ENCODE measurements at places on chromosomes 13 and 19. TPM values are rescaled to one million over a fixed set of nuclear protein-coding genes. Genes with fewer than 3 reads are reported as not detected.

Gene NCCRP1
- total RNA-seq, result 22.7 TPM

DNA sequence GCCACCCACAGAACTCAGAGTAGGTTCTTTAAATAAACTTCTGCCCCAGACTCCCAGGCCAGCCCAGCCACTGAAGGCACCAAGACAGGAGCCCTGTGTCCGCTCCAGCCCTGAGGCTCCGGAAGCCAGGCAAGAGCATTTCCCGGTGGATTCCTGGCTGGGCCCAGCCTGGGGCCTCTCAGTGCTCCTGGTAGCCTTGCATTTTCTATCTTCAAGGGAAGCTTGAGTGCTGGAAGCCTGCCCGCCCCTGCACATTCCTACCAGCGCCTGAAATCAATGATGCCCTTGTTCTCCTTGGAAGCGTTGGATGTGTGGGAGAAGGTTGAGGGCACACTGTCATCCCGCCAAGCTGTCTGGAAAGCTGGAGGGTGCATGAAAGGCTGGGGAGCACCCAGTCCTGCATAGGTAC, 70.3 kb downstream of the ALOX5AP start:
- no peaks in the 10 kb centered on the region for H3K4me1 ChIP-seq
- H3K27ac ChIP-seq, result no peak overlapping the region
- H3K27me3 ChIP-seq, result no peaks in the 10 kb centered on the region
- no peaks in the 10 kb centered on the region for H3K36me3 ChIP-seq
- H3K4me3 ChIP-seq, result no peak overlapping the region

GRCh38 chr13:33554919-33555791, 262.8 kb upstream of the RFC3 start:
- DNase-seq, result no peak
- H3K4me1 ChIP-seq, result no peaks in the 10 kb centered on the region
- H3K27me3 ChIP-seq, result no peaks in the 10 kb centered on the region

- no peak overlapping the region for H3K27ac ChIP-seq
- H3K36me3 ChIP-seq, result no peaks in the 10 kb centered on the region
- H3K27me3 ChIP-seq, result peaks cover 100% of the 10 kb centered on the region
Observed at GRCh38 chr13:111418101-111418500, 97.7 kb downstream of the TEX29 start.

- H3K27me3 ChIP-seq, result no peaks in the 10 kb centered on the region
- no peaks in the 10 kb centered on the region for H3K36me3 ChIP-seq
- no peak overlapping the region for H3K27ac ChIP-seq
- H3K4me3 ChIP-seq, result no peak overlapping the region
- DNase-seq, result no peak
- H3K4me1 ChIP-seq, result peaks cover 52% of the 10 kb centered on the region
Observed at GRCh38 chr19:15212711-15213110, 11.9 kb upstream of the NOTCH3 start.

- no peaks in the 10 kb centered on the region for H3K4me1 ChIP-seq
- DNase-seq, result peak; percentile 55
- H3K27ac ChIP-seq, result no peak overlapping the region
- no peaks in the 10 kb centered on the region for H3K27me3 ChIP-seq
Observed at GRCh38 chr13:60351326-60351725, 45.7 kb upstream of the TDRD3 start.

DNA sequence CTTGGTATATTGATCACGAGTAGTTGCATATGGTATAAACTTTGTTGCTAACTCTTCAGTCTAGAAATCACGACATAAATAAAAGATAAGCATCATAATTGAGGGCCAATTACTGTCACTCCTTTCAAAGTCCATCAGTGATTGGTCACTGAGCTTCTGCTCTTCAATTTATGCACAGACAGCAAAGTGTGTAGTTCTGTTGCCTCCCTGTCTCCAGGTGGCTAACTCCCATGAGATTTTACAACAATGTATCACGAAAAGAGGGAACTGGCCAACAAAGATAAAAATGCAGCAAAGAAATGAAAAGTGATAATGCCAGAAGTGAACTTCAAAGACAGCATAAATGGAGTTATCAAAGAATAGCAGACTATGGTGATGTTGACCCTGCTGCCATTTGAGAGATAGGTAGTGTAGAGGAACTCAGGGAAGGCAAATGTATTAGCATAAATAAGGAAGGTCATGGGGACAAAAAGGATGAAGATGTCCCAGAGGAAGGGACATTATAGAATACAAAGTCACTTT, 12.7 kb upstream of the TNFSF14 start:
- no peak for DNase-seq
- H3K4me1 ChIP-seq, result peaks cover 39% of the 10 kb centered on the region
- no peak overlapping the region for H3K27ac ChIP-seq
- no peaks in the 10 kb centered on the region for H3K27me3 ChIP-seq
- no peak overlapping the region for H3K4me3 ChIP-seq
- H3K36me3 ChIP-seq, result no peaks in the 10 kb centered on the region

DNA sequence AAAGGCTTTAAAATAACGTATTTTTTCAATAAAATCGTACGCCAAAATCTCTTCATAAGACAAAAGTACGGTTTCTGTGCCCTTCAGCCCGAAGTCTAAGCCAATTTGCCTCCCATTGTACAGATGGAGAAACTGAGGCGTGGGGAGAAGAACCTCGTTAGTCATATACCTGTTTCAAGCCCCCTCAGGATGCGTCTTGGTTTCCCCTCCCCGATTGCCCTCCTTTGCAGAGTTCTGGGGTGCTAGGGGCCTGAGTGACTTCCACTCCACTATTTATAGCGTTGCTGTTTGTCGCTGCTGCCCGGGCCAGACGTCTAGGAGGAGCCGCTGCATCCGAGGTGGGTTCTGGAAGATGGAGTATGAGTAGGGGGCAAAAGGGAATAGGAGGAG, 2.3 kb upstream of the LTBP4 start:
- DNase-seq, result no peak
- peaks cover 35% of the 10 kb centered on the region for H3K4me1 ChIP-seq
- no peak overlapping the region for H3K27ac ChIP-seq
- peaks cover 35% of the 10 kb centered on the region for H3K27me3 ChIP-seq
- H3K36me3 ChIP-seq, result no peaks in the 10 kb centered on the region

GRCh38 chr19:42276821-42277220, 7.8 kb downstream of the CIC start:
- no peak overlapping the region for H3K4me3 ChIP-seq
- H3K36me3 ChIP-seq, result no peaks in the 10 kb centered on the region
- DNase-seq, result no peak
- no peak overlapping the region for H3K27ac ChIP-seq

Gene SLC25A41
- not detected for total RNA-seq

DNA sequence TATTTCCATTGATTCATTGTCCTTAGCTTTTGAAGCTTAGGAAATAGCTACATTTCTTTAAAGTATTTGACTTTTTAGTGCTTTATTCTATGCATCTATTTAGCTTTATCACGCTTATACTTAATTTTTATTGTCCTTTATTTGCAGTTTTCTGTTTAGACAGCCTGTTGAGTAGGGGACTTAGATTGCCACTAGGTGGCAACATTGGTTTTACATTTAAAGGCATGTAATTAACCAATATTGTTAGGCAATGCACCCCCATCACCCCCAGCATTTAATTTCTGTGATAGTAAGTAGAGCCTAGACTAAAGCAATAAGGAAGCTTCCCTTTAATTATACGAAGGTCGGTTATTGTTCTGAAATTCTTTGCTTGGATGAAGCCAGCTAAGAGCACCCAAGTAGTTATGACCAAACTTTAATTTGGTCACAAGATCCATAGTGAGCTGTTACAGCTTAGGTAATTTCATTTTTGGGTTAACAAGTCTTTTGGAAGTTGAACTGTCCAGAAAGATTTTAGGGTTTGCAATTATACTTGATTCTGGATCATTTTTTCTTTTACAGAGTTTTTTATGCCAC, 36.5 kb downstream of the B3GLCT start:
- no peak overlapping the region for H3K27ac ChIP-seq
- peak; percentile 2 for DNase-seq
- H3K36me3 ChIP-seq, result no peaks in the 10 kb centered on the region
- H3K4me1 ChIP-seq, result no peaks in the 10 kb centered on the region
- H3K27me3 ChIP-seq, result no peaks in the 10 kb centered on the region

DNA sequence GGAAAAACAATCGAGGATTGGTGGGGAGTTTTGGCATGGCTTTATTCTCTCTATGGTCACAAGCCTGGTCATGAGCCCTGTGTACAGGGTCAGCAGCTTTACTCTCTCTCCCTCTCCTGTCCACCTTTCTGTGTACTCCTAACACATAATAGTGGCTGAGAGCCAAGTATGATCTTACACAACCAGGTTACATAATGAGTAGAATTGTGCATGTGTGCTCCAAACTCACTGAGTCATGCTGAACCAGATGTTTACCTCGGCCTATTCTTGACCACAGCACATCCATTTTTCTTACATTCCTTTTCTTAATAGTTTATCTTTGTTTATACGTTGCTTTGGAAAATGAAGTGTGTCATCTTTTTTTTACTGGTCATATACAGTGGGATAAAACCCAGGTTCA, 53.1 kb downstream of the ZNF254 start:
- H3K4me1 ChIP-seq, result no peaks in the 10 kb centered on the region
- H3K27ac ChIP-seq, result no peak overlapping the region
- H3K4me3 ChIP-seq, result no peak overlapping the region
- peak; percentile 1 for DNase-seq
- 0 out of 2 replicates have a peak, but pooled peaks cover 3% of the 10 kb centered on the region for H3K36me3 ChIP-seq
- H3K27me3 ChIP-seq, result no peaks in the 10 kb centered on the region

Gene RFPL4AL1
- not detected for total RNA-seq

DNA sequence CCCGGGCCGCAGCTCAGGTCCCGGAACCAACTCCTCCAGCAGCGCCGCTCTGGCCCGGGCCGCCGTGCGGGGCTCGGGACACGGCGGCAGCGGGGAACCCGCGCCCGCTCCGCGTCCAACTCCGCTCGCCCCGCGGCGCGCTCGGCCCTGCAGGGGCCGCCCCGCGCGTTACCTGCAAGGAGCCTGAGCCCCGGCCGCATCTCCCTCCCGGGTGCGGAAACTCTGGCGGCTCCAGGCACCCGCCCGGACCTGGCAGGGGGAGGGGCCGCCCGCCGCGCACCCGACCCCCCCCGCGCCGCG, at the start of gene TMTC4:
TSS of gene TMTC4 (minus strand) at position 224 of the 300 bp plus-strand sequence. CDS start 4,433 bp downstream, outside the sequence.
- DNase-seq, result no peak
- H3K27me3 ChIP-seq, result no peaks in the 10 kb centered on the region
- peak within 1 kb of the TSS; percentile 67 for H3K4me3 ChIP-seq
- peaks cover 8% of the 10 kb centered on the region for H3K4me1 ChIP-seq
- H3K36me3 ChIP-seq, result no peaks in the 10 kb centered on the region

DNA sequence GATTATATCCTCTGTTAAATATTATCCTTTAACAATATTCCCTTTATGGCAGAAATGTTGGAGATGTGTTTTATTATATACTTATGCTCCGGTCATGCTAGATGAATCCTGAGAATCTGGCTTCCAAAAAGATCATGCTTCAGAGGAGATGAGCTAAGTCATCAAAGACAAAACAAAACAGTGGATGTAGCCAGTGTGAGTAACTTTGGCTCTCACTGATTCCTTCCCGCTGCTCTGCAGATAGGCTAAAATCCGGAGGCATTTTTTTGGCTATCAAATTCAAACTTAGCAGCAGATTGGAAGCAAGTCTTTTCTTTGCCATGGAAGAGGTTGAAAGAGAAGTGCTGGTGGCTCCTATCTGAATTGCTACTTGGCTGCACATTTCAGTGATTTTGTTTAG, 295.9 kb downstream of the GPC6 start:
- no peaks in the 10 kb centered on the region for H3K4me1 ChIP-seq
- H3K27me3 ChIP-seq, result no peaks in the 10 kb centered on the region
- DNase-seq, result no peak
- no peak overlapping the region for H3K27ac ChIP-seq

GRCh38 chr19:15320116-15320515, 12.2 kb downstream of the BRD4 start:
- H3K4me3 ChIP-seq, result no peak overlapping the region
- H3K36me3 ChIP-seq, result 0 out of 2 replicates have a peak, but pooled peaks cover 9% of the 10 kb centered on the region
- no peak for DNase-seq
- H3K4me1 ChIP-seq, result peaks cover 50% of the 10 kb centered on the region

DNA sequence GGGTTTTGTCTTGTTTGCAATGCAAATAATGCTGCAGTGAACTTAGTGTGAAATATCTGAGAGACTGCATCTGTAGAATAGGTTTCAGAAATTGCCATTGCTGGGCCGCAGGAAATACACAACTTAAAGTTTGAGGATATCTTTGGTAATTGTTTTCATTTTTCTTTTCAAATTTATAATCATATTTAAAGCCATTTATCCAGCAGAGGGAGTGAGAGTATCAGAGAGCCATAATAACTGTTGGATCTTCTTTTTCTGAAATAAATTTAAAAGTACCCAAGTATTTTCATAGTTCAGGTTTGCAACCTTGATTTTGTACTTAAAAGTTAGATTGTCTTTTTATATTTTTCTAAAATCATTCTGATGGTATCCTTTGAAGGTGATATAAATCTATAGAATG, 99.4 kb downstream of the ZMYM2 start:
- no peak overlapping the region for H3K4me3 ChIP-seq
- DNase-seq, result no peak
- H3K4me1 ChIP-seq, result no peaks in the 10 kb centered on the region
- H3K36me3 ChIP-seq, result peaks cover 25% of the 10 kb centered on the region
- H3K27ac ChIP-seq, result no peak overlapping the region
- H3K27me3 ChIP-seq, result no peaks in the 10 kb centered on the region

- no peak for DNase-seq
- H3K4me1 ChIP-seq, result no peaks in the 10 kb centered on the region
- no peaks in the 10 kb centered on the region for H3K36me3 ChIP-seq
- no peak overlapping the region for H3K4me3 ChIP-seq
- H3K27me3 ChIP-seq, result peaks cover 74% of the 10 kb centered on the region
- H3K27ac ChIP-seq, result no peak overlapping the region
Observed at GRCh38 chr19:13670846-13671245, 93.5 kb upstream of the MRI1 start.

DNA sequence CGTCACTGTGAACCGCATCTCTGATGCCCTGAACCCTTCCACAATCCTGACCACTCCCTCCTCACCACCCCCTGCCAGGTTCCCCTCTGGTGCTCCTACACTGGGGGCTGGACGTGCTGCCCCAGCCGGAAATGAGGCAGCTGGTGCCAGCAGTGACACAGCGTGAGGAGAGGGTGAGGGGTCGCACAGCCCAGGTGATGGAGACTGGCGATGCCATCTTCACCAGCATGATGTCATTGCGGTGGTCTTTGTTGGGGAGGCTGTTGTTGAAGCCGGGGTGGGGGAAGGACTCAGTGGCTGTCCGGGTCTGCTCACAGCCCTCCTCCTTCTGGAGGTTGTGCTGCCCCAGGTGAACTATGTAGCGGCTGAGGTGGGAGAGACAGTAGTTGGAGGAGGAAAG, 2.5 kb downstream of the KLK11 start:
- H3K4me3 ChIP-seq, result no peak overlapping the region
- H3K27ac ChIP-seq, result no peak overlapping the region
- peak; percentile 9 for DNase-seq

GRCh38 chr19:7676854-7677253, at the start of gene MCEMP1:
Gene MCEMP1 (plus strand): TSS chr19:7677090. CDS start chr19:7677121, 31 bp downstream.
- H3K36me3 ChIP-seq, result no peaks in the 10 kb centered on the region
- H3K27ac ChIP-seq, result no peak within 1 kb of the TSS
- DNase-seq, result no peak
- H3K4me3 ChIP-seq, result no peak within 1 kb of the TSS

Measured in PC-9 (cell line).